Stimulated activated CD4-positive, alpha-beta T cell treated with anti-CD3 and anti-CD28 coated beads, Interleukin-15, amount 100 ng/mL, for 24 hours (primary cell): ENCODE measurements at places on chromosomes 11 and 22.

- no peak for DNase-seq
Measured at GRCh38 chr11:112666253-112666652, 295.0 kb upstream of the NCAM1 start.

GRCh38 chr11:123045101-123045500 is 16.8 kb downstream of the HSPA8 start:
- DNase-seq, result no peak

- no peak for DNase-seq
Measured at GRCh38 chr11:126638648-126639047, 283.2 kb downstream of the ST3GAL4 start.

- no peak for DNase-seq
Measured at GRCh38 chr22:21108379-21109115, 62.8 kb downstream of the LRRC74B start.

DNA sequence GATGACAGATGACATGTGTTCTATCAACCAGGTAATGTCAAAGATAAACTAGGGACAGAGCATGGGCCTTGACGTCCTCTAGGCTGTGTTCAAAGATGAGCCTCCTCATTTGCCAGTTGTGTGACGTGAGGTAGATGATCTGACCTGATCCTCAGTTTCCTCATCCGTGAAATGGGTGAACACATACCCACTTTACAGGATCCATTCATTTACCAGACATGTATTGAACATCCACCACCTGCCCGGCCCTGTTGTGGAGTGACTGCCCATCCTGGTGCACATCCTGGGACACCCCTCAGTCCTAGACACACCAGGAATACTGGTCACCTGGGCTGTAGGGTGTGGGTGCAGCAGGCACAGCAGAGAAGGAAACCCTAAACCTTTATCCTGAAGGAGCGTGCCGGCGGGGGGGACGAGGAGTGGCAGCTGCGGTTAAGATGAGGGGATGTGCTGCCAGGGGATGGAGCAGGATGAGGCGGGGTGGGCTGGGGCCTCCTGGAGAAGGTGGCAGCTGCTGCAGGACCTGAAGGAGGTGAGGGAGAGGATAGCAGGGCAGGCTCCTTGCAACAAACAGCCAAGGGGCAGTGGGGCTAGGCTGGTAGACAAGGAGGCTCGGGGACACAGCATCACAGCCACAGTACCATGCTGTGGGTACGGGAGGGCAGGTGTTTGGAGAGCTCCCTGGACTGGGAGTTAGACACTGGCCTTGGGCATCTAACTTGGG is 8.4 kb downstream of the CLDN5 start:
- no peak for DNase-seq

DNA sequence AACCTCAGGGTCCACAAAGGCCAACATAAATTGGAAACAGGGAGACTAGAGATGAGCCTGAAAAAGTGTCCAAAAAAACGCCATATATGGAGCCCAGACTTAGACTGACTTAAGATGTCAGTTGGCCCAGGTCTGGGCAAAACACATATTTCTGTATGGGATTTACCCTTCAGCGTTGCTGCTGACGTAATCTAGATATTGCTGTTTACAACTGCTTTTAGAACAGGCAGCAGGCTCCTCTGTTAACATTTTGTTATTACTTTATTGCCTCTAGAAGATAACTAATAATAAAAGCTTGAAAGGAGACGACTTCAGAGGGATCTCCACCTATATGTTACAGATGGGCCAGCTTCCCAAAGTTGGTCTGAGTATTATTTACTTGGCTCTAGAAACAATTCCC is 8.7 kb downstream of the ME3 start:
- DNase-seq, result no peak

DNA sequence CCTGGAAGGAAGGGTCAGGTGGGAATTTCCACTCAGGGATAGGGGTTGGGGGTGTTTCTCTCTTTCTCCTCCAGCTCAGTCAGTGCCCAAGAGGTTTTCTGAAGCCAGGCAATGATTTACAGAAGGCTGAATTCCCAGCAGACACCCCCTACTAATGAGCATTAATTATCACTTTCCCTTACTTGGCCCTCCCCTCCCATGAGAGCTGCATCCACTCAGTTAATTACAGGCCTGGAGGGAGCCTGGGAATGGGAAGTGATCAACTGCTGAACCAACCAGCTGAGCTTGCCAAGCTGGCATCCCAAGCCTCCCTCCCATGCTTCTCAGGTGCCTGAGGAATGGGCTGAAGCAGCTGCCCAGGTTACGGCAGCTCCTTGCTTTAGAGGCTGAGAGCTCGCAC is 992 bp downstream of the LGALS12 start:
- DNase-seq, result no peak

- DNase-seq, result no peak
Measured at GRCh38 chr22:44231233-44231632, 50.5 kb downstream of the PARVG start.

GRCh38 chr22:45884201-45885062 is 92.5 kb downstream of the WNT7B start:
- DNase-seq, result no peak

GRCh38 chr11:3073029-3073435 is 15.8 kb upstream of the CARS1 start:
- no peak for DNase-seq

DNA sequence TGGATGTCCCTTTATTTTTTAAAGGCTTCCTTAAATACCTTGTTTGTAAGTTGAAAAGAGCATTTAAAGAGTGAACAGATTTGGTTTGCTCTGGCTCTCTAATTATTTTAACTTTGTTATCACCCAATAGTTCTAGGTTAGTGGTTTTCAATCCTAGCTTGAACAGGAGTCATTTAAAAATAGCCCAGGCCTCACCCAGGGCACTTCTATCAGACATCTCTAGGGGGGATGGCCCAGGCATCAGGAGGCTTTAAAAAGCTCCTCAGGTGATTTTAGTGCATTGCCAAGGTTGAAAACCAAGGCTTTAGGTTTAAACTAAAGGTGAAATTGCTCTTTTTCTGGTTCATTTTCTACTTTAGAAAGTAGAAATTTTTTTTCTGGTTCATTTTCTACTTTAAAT is 8.3 kb downstream of the CAT start:
- no peak for DNase-seq

GRCh38 chr11:44943118-44943517 is 7.6 kb downstream of the TP53I11 start:
- DNase-seq, result peak; percentile 71

DNA sequence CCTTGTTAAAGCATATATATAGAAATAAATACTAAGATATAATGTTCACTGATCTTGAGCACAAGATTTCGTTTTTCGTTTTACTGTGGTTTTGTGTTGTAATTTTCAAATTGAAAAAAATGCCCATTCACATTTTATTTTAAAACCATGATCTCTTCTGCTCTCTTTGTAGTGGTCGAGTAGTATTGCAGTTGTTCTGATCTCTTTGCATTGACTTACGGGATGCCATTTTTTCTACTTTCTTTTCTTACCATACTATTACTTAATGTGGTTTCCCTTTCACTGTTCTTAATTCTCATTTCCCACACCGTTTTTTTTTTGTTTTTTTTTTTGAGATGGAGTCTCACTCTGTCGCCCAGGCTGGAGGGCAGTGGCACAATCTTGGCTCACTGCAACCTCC is 289.6 kb downstream of the DYNC2H1 start:
- DNase-seq, result no peak

DNA sequence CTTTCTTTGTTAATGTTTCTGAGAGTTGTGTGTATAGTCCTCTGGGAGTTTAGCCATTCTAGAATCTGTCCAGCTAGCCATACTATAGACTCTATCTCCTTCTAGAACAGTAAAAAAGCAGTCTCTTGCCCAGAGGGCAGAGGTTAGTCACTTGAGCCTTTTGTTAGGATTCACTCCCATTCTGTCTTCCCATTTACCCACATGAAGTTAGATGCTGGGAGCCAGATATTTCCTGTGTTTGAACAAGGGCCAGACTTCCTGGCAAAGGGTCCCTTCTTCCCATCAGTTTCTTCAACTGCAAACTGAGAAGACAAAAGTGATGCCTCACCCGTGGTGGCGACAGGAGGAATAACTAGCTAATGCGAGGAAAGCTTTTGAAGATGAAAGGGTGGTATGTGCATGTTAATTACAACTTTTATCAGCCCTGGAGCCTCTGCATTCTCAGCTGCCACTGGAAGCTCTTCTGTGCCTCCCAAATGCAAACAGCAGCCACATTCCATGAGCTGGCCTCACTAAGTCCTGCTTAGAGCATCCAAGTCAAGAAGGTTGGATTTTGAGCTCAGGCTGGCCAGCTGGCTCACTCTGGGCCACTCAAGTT is 12.8 kb downstream of the CD44 start:
- DNase-seq, result no peak

- no peak for DNase-seq
Measured at GRCh38 chr11:108207683-108208060, 14.8 kb downstream of the NPAT start.

- DNase-seq, result no peak
Measured at GRCh38 chr22:23313791-23314567, 133.7 kb downstream of the BCR start.

GRCh38 chr11:328012-328411 is 7.4 kb upstream of the IFITM3 start:
- DNase-seq, result no peak
